ENCODE measurements at places on chromosomes 11 and 22. TPM values are rescaled to one million over a fixed set of nuclear protein-coding genes. Genes with fewer than 3 reads are reported as not detected.

TRIM51 gene
- total RNA-seq = not detected

MYBPC3 gene
- total RNA-seq = not detected

GRCh38 chr11:1401656-1402221 lies 12.0 kb downstream of the BRSK2 start:
- H3K4me1 ChIP-seq = no peaks in the 10 kb centered on the region
- H3K4me3 ChIP-seq = no peak overlapping the region
- DNase-seq = peak; percentile 84
- no peaks in the 10 kb centered on the region for H3K36me3 ChIP-seq

GRCh38 chr11:45927332-45927683 lies 4.9 kb downstream of the LARGE2 start:
- H3K27me3 ChIP-seq = peaks cover 30% of the 10 kb centered on the region
- H3K4me1 ChIP-seq = peaks cover 9% of the 10 kb centered on the region
- no peak overlapping the region for H3K4me3 ChIP-seq
- DNase-seq = no peak

GRCh38 chr11:113587308-113587739 lies 112.1 kb upstream of the DRD2 start:
- H3K27ac ChIP-seq = no peak overlapping the region
- no peaks in the 10 kb centered on the region for H3K27me3 ChIP-seq
- no peak overlapping the region for H3K4me3 ChIP-seq
- H3K4me1 ChIP-seq = no peaks in the 10 kb centered on the region
- DNase-seq = no peak
- H3K36me3 ChIP-seq = no peaks in the 10 kb centered on the region

- H3K27ac ChIP-seq = peak overlapping the region; percentile 98
- H3K4me3 ChIP-seq = peak overlapping the region; percentile 99
- H3K4me1 ChIP-seq = peaks cover 33% of the 10 kb centered on the region
- peak; percentile 82 for DNase-seq
- H3K27me3 ChIP-seq = peaks cover 18% of the 10 kb centered on the region
Observed at GRCh38 chr11:66617155-66617834, 865 bp downstream of the RBM14 start.

DNA sequence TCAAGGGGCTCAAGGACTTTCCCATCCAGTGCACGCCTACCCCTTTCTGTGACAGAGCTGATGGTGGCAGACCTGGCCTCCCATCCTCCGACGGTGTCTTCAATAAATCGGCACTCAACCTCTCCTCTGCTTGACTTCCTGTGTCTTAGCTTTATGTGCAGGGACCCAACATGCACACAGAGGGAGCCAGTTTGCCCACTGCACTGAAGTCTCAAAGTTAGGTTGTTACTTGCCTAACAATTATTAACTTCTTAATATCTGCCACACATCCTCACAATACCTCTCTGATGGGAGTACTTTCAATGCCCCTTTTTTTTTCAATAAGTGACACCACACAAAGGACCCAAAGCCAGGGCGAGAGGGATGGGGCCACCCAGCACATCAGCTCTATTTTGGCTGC lies 3.6 kb downstream of the IZUMO1R start:
- no peak for DNase-seq
- H3K4me1 ChIP-seq = no peaks in the 10 kb centered on the region
- H3K27ac ChIP-seq = no peak overlapping the region

GRCh38 chr11:85845124-85845631 lies 10.0 kb upstream of the CCDC83 start:
- H3K27me3 ChIP-seq = peaks cover 2% of the 10 kb centered on the region
- H3K36me3 ChIP-seq = no peaks in the 10 kb centered on the region
- no peak overlapping the region for H3K4me3 ChIP-seq
- no peak overlapping the region for H3K27ac ChIP-seq
- H3K4me1 ChIP-seq = no peaks in the 10 kb centered on the region
- no peak for DNase-seq

DNA sequence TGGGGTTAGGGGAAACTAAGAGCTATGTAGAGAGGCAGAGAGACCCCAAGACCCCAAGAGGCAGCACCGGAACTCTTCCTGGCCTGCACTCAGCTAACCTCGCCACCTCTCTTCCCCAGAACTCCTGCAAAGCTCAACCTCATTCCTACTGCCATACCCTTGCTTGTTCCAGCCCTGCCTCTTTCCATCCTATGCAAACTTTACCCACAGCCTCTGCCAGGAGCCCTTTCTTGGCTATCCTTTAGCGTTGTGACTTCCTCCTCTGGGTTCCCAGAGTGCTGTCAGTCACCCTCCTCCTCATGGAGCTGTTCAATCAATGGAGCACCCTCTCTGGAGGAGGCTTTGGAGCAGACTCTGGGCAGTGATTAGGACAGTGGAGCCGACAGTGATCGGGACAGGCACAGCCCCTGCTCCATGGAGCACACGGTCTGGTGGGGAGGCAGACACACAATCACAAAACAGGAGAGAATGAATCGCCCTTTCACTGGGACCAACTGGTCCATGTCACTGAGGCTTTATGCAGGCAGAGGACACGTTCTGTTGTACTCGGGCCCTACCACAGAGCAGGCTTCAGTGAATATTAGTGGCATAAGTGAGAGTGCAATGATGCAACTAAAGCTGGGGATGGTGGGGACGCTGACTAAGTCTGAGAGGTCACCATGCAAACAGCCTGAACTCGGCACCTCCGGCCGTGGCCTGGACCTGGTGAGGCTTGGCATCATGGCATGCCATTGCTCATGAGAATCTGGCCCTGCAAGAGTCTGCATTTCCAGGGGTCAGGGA lies 24.6 kb upstream of the P2RY2 start:
- H3K36me3 ChIP-seq = no peaks in the 10 kb centered on the region
- no peak overlapping the region for H3K27ac ChIP-seq
- DNase-seq = no peak
- H3K4me3 ChIP-seq = no peak overlapping the region
- H3K27me3 ChIP-seq = peaks cover 5% of the 10 kb centered on the region

DNA sequence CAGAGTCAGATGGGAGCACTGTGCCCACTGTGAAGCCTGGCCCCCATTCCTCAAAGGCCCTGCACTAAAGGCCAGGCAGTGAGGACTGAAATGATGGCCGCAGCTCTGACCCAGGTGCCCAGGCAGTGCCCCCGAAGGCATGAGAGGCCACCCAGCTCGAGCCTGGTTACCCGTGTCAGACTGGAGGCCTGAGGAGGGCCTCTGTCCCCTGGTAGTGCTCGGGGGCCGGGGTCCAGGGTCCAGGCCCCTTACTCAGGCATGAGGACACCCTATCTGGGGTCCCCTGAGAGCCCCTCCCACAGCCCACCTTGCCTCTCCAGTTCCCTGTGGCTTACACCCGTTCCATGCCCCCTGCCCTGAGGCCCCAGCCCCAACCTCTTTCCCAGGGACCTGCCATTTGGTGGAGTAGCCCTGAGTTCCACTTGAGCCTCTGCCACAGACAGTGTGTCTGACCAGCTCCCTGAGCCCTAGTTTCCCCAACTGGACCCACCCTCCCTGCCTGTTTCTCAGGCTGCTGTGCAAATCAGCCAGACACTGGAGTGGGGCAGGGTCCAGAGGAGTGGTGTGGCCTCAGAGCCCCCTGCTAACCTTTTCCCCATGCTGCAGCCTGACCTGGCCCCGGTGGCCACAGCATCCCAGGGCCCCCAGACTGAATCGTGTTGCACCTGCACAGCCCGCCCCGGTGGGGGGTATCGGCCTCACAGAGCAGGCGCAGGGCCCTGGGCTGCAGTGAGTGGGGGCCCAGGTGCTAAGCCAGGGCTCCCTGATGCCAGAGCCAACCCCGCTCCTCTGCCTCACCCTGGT lies 10.8 kb upstream of the ANKRD13D start:
- peaks cover 34% of the 10 kb centered on the region for H3K4me1 ChIP-seq
- DNase-seq = no peak
- peak overlapping the region; percentile 75 for H3K27ac ChIP-seq
- no peak overlapping the region for H3K4me3 ChIP-seq
